GM10248 (cell line): ENCODE measurements at places on chromosomes 13 and 19.

GRCh38 chr19:3692141-3693024 lies 7.9 kb downstream of the PIP5K1C start:
- DNase-seq = no peak

DNA sequence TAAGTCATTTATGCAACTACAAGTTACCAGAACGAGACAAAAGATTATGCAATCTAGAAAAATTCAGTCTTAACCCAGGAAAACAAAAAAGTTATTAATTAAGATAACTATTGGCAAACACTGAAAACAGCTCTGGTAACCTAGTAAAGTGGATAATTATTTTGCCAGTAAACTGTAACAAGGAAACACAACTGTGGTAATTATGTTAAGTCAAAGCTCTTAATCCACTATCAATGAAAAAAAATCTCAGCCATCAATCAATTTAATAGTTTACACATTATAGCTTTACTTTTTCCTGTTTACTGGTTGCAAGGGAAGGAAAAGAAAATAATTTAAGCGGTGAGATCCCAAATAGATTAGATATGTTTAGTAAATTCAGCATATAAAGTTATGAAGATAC lies 11.2 kb downstream of the EXOSC8 start:
- no peak for DNase-seq

DNA sequence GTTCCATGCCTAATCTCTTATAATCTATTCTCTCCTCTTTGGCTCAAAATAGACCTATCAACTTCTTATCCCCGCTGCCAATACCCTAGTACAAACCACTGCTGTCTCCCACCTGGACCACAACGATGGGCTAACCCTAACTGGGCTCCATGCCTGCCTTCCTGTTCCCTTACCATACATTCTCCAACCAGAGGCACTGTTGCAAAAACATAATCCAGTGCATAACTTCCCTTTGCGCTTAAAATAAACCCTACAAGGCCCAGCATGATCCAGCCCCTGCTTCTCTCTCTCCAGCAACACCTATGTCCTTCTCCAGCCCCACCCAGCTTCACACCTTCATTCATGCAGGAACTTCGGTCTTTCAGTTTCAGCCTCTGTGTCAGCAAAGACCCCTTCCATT lies 27.4 kb upstream of the CEBPA start:
- no peak for DNase-seq

DNA sequence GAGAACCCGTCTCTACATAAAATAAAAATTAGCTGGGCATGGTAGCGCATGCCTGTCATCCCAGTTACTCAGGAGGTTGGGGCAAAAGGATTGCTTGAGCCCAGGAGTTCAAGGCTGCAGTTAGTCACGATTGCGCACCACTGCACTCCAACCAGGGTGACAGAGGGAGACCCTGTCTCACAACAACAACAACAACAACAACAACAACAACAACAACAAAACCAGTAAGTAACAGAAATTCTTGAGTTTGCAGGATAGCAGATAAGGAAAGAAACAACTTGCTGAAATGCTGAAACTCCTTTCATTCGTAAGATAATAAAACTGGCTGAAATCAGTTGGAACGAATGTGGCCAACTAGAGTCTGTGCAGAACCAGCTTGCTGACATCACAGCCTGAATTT lies 23.1 kb upstream of the URI1 start:
- no peak for DNase-seq

DNA sequence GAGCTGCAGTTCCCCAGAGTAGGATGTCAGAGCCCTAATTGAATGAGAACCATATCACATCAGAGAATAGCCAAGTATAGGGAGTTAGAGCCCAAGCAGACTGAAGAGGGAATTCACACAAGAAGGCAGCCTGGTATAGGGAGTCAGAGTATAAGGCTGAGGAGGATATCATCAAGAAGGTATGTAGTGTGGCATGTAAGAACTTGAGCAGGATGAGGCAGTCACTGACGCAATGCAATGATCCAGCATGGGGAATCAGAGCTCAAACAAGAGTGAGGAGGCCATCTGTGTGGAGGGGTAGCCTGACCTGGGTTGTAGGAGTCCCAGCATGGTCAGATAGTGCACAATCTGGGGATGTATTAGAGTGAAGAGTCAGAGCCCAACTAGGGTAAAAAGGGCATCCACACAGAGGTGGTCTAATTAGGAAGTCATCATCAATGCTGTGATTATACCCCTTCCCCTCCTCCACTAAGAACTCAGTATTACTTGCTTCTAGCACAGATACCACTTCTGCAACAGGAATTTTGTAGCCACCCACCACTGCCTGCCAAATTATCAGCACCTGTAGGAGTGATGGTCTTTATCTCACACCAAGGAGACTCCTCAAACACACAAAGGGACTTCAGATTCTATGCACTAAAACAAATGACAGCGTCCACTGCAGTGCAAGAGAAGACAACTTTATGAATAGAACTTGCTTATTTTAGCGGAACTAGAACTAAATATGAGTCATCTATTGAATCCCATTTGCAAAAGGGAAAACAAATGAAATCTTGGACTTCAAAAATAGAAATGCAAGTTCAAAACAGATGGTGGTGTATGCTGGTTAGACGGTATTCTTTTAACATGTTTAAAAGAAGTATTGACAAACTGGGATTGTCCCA lies 107.2 kb downstream of the FNDC3A start:
- DNase-seq = peak; percentile 45

DNA sequence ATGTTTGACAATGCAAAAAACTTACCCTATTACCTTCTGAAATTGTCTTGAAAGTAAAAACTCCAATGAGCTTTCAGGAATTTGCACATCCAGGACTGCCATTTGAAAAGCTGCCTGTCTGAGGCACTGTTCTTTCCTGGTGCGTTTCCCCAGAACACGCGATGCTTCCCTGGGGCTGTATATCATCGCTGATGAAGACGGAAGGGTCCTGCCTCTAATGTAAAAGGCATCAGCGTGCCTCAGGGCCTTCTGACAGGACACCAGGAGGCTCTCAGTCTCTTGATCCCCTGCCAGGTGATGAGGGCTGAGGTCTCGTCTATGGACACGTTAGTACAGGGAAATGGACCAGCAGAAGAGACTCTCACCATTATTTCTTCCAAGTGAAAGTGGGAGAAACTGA lies 296.8 kb downstream of the EFNB2 start:
- no peak for DNase-seq

- DNase-seq = no peak
Measured at GRCh38 chr13:110217085-110217484, 89.9 kb downstream of the COL4A1 start.

DNA sequence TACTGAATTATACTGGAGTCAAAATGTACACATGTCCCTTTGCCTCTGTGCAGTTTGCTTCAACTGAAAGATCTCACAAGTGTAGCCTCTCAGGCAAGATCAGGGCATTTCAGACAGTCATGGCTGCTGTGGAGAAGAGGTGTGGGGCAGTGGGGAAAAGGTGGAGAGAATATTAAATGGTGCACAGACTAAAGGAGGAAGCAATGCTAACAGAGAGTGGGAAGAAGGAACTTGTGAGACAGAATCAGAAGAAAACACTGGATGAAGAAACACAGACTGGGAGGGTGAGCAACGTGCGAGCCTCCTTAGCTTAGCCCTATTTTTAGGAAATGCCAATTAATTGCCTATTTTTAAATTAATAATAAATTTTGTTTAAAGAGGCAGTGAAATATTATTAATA lies 49.6 kb upstream of the RAP2A start:
- DNase-seq = no peak

DNA sequence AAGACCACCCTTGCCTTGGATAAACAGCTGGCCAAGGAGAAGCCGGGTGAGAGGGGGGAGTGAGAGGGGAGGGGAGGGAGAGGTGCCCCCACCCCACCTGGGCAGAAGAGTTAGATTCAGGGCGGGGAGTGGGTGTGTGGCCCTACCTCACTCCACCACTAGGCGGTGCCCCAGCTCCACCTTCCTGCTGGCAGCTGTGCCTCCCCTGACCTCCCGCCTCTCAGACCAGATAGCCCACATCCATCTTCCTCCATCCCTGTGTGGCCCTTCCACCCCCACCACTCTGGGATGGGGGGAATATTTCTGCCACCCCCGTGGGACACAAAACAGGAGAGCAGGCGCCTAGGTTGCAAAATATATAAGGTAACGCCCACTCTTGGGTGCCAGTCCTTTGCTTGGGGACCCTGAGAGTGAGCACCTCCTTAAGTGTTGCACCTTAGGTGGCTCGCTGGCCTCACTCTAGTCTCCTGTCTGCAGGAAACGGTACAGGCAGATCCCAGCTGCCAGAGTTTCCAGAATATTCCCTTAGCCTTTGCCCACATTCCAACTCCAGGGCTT lies 13.8 kb upstream of the EHD2 start:
- peak; percentile 84 for DNase-seq

- no peak for DNase-seq
Measured at GRCh38 chr13:37869506-37869755, 141 bp downstream of the TRPC4 start.

- no peak for DNase-seq
Measured at GRCh38 chr19:29076963-29077362, 136.0 kb downstream of the UQCRFS1 start.

DNA sequence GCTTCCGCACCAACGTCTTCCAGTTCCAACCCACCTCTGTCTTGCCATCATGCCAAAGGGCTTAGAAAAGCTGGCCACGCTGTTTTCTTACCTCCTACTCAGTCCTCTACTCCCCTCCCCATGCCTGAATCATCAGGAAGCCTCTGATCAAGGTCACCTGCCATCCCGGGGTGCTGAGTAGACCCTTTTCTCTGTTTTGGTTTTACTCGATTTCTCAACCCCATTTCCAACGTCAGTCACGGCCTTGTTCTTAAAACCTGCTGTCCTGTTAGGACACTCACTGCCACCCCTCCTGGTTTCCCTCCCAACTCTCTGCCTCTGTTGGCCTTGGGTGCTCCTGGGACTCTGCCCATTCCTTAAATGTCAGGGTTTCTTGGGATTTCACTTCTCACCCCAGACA lies 350.1 kb downstream of the FOXO1 start:
- DNase-seq = no peak

GRCh38 chr19:38564981-38565690 lies 52.6 kb downstream of the MAP4K1 start:
- no peak for DNase-seq

- DNase-seq = peak; percentile 74
Measured at GRCh38 chr13:28268800-28269223, 130.5 kb downstream of the PAN3 start.

DNA sequence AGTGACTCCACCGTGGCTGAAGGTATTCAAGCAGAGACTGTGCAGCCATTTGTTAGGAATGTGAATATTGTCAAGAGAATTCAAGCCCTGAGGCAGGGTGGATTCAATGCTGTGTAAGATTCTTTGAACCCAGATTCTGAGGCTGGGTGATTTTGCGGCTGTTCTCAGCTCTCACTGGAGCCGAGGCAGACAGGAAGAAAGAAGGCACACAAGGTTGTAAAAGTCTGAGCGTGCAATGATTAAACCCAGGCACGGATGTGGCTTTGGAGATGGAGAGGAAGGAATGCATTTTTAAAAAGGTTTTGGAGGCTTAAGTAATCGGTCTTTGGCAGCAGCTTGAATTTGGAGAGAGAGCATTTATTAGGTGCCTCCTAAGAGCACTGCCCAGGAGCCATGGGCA lies 187.9 kb downstream of the KATNAL1 start:
- no peak for DNase-seq

DNA sequence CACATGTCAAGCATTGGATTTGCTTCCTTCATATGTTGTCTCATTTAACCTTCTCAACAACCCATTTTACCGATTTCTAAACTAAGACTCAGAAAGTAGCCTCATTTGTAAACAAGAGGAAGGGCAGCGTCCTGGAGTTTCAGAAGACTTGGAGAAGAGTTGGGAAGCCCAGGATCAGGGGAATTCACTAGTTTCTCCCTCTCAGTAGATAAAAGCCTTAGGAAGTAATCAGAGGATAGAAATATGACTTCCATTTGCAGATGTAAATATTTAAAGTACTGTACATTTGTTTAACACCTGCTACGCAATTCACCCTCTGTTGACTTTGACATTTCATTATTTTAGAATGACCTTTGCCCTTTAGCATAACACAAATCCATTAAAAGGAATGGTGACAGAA lies 216.4 kb downstream of the DCT start:
- no peak for DNase-seq

DNA sequence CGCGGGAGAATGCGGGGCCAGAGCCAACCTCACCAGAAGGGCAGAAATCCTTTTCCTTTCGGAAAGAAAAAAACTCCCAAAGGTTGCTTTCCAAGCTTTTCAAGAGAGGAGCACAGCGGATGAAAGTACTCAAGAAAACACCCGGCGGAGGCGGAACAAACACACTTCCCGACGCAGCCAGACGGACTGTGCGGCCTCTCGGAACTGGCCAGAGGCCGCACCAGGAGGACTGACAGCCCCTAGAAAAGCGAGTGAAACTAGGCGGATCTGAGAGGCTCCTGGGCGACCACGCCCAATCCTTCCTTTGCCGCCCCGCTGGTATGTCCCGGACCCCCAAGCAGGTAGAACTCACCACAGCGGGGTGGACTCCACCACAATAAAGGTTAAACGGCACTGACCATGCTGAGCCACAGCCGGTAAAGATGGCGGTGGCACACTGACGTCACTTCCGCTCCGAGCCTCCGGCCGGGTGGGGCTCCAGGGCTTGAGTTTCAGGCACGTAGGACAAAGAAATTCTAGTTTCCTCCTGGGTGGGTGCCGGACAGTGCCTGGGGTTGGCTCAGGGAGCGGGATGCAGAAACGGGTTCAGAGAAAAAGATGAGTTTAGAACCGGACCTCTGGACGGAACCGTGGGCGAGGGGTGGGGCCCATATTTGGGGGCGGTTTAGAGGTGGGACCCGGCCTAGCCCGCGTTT lies at the start of gene ZNF562:
ZNF562 (minus strand) TSS at position 438 of the 695 bp plus-strand sequence. CDS start 14,356 bp downstream, outside the sequence.
- DNase-seq = peak; percentile 91

- DNase-seq = no peak
Measured at GRCh38 chr13:39273953-39274738, 235.9 kb downstream of the NHLRC3 start.

DNA sequence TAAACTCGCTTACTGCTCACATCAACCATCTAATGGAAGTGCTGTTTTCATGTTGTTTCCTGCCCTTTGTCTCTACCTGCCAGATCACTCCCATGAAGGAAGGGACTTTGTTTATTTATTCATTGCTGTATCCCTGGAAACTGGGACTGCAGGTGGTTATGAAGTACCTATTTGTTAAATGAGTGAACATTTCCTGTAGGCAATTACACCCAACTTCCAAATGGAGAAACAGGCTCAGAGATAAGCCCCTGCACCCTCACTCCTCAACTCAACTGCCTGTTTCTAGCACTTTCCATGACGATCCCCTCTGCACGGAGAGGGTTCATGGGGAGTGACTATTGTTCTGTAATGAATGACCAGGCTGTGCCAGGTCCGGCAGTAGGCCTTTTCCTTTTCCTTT lies 1.9 kb upstream of the SELENOW start:
- no peak for DNase-seq

GRCh38 chr19:32418155-32418554 lies 12.6 kb downstream of the DPY19L3 start:
- DNase-seq = no peak

DNA sequence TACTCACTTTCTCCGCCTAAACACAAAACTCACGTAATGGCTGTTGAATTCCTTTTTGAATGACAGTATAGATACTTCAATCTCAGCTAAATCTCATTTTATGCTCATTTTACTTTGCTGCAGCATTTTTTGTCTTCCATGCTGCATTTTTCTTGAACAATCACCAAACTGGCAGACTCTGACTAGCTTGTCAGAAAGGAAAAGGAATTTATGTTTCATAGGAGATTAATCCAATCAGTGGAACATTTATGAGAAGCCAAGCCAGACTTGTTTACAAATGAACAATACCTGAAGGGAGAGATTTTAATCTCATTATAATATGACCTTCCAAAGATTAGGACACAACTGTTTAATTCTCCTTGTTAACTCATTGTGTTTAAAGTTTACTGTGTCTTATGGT lies 1044.3 kb downstream of the DIAPH3 start:
- no peak for DNase-seq
